ENCODE measurements at places on chromosomes 6 and 20. TPM values are rescaled to one million over a fixed set of nuclear protein-coding genes. Genes with fewer than 3 reads are reported as not detected.
A peak's percentile ranks its signal among the peaks of the same experiment; 100 is the strongest.

DNA sequence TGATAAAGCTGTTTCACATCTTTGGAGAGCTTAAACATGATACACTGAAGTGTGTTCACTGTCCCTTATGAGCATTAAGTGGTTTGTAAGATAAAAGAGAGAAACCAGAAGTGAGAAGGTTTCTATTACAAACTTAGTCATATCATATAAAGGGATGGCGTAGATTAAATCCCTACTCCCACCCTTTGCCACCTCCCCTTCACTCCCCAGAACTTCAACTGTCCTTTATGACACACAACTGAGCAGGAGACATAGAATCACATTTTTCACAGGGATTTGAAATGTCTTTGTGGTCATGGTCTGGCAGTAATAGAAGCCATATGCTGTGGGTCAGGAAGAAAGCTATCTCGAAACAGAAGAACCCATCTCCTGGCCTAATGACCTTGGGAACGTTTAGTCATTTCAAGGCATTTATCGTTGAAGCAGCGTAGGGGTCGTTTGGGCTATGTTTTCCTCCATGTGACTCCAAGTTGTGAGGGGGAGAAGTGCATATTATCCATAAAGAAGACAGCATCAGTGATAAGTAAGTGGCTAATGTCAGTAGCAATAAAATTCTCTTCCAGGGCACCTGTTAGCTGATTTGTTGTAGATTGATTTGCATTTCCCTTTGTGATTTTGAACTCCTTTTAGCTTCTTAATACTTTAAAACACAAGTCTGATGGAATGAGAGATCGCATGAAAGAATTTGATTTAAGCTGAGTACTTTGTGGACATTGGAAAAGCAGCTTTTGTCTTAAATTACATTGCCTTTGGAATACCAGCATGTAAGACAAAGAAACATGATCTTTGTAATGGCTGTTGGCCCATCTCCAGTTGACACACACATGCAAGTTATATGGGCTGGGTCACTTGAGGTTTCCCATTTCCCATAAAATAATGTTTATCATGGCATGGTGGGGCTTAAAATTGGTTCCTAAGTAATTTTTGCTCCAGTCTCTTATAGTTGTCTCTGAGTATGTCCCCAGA lies 501.5 kb upstream of the FLRT3 start:
- H3K27me3 ChIP-seq, result no peaks in the 10 kb centered on the region
- H3K36me3 ChIP-seq, result no peaks in the 10 kb centered on the region
- no peak overlapping the region for H3K4me3 ChIP-seq
- no peak overlapping the region for H3K27ac ChIP-seq
- DNase-seq, result no peak

DNA sequence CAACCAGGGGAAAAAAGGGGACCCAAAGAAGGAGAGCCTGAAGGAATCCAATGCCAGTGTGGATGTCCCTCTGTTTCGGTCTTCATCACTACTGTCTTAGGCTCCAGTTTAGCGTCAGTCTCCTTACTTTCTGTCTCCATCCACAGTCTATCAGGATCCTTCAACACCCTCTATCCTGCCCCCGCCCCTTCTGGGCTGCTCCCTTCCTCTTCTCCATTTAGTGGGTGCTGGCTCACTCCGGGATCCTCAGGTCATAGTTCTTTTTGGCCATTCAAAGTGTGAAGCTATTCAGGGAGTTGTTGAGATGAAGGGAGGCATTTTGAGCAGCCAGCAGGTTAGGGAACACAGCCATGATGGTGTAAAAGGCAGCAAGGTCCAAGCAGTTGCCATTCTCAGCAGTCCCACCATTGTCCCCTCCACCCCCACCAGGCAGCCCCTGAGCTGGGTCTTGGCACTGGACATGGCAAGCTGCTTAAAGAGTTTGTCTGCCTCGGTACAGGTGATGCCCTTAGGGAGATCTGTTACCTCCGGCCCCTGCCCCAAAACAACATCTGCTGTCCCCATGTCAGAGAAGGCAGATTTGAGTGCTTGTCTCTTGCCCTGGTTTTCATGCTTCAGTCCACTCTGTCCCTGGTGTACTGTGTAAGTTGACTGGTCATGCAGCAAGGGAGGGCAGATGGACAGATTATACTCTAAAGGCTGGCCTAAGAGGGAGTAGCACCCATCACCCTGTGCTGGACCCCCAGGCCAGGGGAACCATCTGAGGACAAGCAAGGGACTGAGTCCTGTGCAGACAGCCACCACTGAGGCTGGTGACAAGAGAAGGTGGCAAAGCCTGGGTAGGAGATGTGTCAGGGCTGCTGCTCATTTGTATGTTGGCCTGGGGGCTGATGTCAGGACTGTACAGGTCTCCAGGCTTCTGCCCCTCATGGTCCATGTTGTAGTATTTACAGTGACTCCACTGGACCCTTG lies 842.0 kb downstream of the HACE1 start:
- H3K27ac ChIP-seq, result no peak overlapping the region
- H3K4me3 ChIP-seq, result no peak overlapping the region
- no peaks in the 10 kb centered on the region for H3K36me3 ChIP-seq
- H3K4me1 ChIP-seq, result no peaks in the 10 kb centered on the region

DNA sequence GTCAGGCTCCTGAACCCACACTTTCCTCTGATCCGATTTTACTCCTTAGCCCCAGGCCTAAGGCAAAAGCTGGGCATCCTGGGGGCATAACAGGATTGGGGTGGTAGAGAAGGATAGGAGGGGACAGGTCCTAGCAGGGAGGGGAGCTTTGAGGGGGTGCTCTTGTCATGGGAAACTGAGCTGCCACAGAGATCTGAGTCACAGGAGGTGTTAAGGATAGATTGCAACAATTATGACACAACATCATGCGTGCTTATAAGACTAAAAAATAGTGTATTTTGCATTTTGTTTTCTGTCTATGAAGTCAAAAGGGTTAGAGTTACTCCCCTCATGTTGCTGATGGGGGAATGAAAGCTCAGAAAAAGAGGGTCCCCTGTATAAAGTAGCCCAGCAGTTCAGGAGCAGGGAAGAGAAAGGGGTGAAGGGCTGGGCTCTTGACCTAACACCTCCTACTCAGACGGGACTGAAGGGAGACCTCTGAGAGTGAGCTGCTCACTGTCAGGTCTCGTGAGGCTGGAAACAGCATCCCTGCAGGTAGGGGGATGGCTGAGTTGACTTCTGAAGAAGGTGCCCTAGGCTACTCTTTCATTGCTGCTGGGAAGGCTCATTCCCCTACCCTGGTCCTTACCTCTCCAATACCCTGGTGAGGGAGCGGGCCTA lies 2.0 kb downstream of the GLP1R start:
- H3K27me3 ChIP-seq, result peaks cover 20% of the 10 kb centered on the region
- H3K4me3 ChIP-seq, result no peak overlapping the region
- H3K27ac ChIP-seq, result no peak overlapping the region
- DNase-seq, result no peak
- no peaks in the 10 kb centered on the region for H3K4me1 ChIP-seq
- no peaks in the 10 kb centered on the region for H3K36me3 ChIP-seq

GRCh38 chr6:2966347-2966746 lies 5.0 kb downstream of the SERPINB6 start:
- no peak overlapping the region for H3K4me3 ChIP-seq
- peaks cover 26% of the 10 kb centered on the region for H3K4me1 ChIP-seq
- no peaks in the 10 kb centered on the region for H3K36me3 ChIP-seq
- DNase-seq, result no peak
- no peak overlapping the region for H3K27ac ChIP-seq

- no peaks in the 10 kb centered on the region for H3K36me3 ChIP-seq
- H3K4me1 ChIP-seq, result no peaks in the 10 kb centered on the region
- no peak overlapping the region for H3K27ac ChIP-seq
- H3K4me3 ChIP-seq, result no peak overlapping the region
- H3K27me3 ChIP-seq, result no peaks in the 10 kb centered on the region
These were observed 43.0 kb upstream of the TGM2 start for GRCh38 chr20:38208088-38208487.

- no peaks in the 10 kb centered on the region for H3K27me3 ChIP-seq
- no peak overlapping the region for H3K4me3 ChIP-seq
- no peak for DNase-seq
These were observed 9.2 kb downstream of the PYGB start for GRCh38 chr20:25257130-25257529.

DNA sequence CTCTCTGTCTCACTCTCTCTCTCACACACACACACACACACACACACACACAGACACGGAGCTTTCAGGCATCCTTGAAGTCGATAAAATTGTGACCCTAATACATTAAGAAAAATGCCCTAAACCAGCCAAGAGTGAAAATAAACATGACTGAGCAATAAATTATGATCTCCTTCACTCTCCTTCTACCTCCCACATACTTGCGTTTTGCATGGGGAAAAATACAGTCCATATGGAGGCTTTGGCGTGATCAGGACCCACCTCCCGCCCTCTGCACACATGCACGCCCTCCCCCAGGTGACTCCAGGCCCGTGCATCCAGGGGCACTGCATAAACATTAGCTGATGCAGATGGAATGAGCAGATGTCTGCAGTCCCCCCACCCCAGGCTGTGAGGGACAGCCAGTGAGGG lies 114.2 kb upstream of the JARID2 start:
- H3K4me1 ChIP-seq, result peaks cover 11% of the 10 kb centered on the region
- no peak for DNase-seq
- no peak overlapping the region for H3K4me3 ChIP-seq
- no peaks in the 10 kb centered on the region for H3K36me3 ChIP-seq
- H3K27me3 ChIP-seq, result no peaks in the 10 kb centered on the region

DNA sequence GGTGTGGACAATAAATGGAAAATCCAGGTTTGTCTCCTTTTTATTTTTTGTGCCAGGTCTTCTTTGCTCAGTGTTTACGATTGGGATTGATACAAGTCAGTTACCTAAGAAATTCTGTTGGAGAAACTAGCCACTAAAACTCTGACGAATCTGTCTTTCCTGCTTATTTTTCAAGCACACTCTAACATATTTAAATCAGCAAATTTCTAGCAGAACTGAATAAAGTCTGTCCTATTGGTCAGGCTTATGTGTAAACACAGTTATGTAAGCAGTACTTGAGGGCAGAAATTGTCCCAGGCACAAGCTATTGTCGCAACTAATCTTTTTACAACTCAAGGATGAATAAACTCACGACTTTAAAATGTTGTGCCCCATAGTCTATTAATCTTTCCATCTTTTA lies 12.1 kb upstream of the EXOC2 start:
- H3K27ac ChIP-seq, result no peak overlapping the region
- no peak for DNase-seq
- no peaks in the 10 kb centered on the region for H3K36me3 ChIP-seq

GRCh38 chr6:170117111-170117972 lies 173.5 kb downstream of the DLL1 start:
- H3K27me3 ChIP-seq, result no peaks in the 10 kb centered on the region
- H3K36me3 ChIP-seq, result no peaks in the 10 kb centered on the region
- no peak overlapping the region for H3K27ac ChIP-seq

- no peak overlapping the region for H3K27ac ChIP-seq
- no peaks in the 10 kb centered on the region for H3K4me1 ChIP-seq
- no peak for DNase-seq
- no peak overlapping the region for H3K4me3 ChIP-seq
- H3K36me3 ChIP-seq, result no peaks in the 10 kb centered on the region
- no peaks in the 10 kb centered on the region for H3K27me3 ChIP-seq
These were observed 607.2 kb downstream of the QKI start for GRCh38 chr6:164021589-164022250.

GRCh38 chr6:138526822-138527235 lies 27.5 kb upstream of the NHSL1 start:
- H3K4me1 ChIP-seq, result no peaks in the 10 kb centered on the region
- no peak overlapping the region for H3K4me3 ChIP-seq
- no peaks in the 10 kb centered on the region for H3K36me3 ChIP-seq

GRCh38 chr6:107179004-107179403 lies 63.7 kb upstream of the BEND3 start:
- H3K27me3 ChIP-seq, result no peaks in the 10 kb centered on the region
- DNase-seq, result peak; percentile 7
- no peaks in the 10 kb centered on the region for H3K4me1 ChIP-seq
- H3K36me3 ChIP-seq, result no peaks in the 10 kb centered on the region

DNA sequence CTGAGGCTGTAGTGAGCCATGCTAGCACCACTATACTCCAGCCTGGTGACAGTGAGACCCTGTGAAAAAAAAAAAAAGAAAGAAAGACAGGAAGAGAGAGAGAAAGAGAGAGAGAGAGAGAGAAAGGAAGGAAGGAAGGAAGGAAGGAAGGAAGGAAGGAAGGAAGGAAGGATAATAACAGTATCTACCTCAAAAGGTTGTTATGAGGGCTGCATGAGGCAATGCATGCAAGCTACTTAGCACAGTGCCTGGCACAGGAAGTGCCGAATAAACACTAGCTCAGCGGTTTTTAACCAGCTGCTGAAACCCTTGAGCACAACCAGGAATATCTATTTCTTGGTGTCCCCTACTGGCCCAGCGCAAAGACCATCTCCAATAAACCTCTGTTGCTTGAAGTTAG lies 62.3 kb upstream of the TBC1D7 start:
- H3K36me3 ChIP-seq, result no peaks in the 10 kb centered on the region
- H3K4me3 ChIP-seq, result no peak overlapping the region
- H3K27ac ChIP-seq, result no peak overlapping the region

DNA sequence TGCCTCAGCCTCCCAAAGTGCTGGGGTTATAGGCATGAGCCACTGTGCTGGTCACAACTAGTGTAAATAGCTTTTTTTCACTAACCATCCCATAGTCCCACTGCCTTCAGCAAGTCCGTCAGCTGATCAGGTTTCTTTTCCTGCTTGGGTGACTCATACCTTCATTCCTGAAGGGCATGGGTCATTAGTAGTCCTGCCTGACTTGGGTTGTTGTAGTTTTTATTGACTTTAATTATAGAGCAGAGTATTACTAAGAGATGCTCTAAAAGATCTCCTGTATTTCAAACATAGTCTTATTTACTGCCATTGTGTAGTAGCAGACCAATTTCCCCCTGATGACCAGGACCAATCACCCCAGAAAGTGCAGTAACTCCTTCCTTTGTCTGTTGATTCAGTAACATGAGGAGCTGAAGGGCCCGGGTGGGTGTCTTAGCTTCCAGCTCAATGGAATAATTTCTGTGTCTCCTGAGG lies 25.8 kb downstream of the HLA-C start:
- H3K27ac ChIP-seq, result peak overlapping the region; percentile 17
- H3K4me3 ChIP-seq, result no peak overlapping the region
- peak; percentile 59 for DNase-seq
- no peaks in the 10 kb centered on the region for H3K36me3 ChIP-seq

CDH26 gene
- 0.34 TPM for total RNA-seq

MAD2L1BP gene
- total RNA-seq, result 36.6 TPM

CFAP61 gene
- total RNA-seq, result 1.7 TPM

TCP11 gene
- total RNA-seq, result not detected

IFNGR1 gene
- total RNA-seq, result 27.1 TPM

ADGB gene
- not detected for total RNA-seq

RHAG gene
- total RNA-seq, result 0.57 TPM

SLC16A10 gene
- 8.3 TPM for total RNA-seq

CNBD2 gene
- 3.1 TPM for total RNA-seq

TOX2 gene
- 39.6 TPM for total RNA-seq

All from HCT116 (cell line).